ENCODE measurements at places on chromosomes 16 and 17.

GRCh38 chr17:60522889-60523626 is 3.0 kb downstream of the APPBP2 start:
- DNase-seq: no peak

DNA sequence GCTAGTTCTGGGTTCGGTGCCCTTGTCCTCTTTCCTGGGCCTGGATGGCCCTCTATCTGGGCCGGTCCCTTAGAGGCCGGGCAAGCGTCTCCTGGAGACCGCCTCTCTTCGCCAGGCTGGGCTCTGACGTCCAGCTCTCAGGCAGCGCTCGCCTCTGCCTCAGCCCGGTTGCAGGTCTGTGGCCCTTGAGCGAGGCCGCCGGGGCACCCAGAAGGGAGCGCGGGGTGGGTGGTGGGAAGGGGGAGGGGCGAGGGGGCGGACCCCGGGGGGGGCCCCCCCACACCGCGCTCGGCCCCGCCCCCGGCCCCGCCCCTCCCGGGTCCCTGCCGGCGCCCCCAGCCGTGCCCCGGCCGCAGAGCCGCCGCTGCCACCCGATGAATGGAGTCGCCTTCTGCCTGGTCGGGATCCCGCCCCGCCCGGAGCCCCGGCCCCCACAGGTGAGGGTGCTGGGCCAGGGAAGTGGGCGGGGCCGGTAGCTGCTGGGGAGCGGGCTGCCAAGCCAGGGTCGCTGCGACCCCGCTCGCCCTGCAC is at the start of gene ARHGAP23:
Gene ARHGAP23, plus strand, starts transcription at position 353 of the 531 bp plus-strand sequence. Its CDS starts 22 bp downstream, at position 375.
- no peak for DNase-seq

DNA sequence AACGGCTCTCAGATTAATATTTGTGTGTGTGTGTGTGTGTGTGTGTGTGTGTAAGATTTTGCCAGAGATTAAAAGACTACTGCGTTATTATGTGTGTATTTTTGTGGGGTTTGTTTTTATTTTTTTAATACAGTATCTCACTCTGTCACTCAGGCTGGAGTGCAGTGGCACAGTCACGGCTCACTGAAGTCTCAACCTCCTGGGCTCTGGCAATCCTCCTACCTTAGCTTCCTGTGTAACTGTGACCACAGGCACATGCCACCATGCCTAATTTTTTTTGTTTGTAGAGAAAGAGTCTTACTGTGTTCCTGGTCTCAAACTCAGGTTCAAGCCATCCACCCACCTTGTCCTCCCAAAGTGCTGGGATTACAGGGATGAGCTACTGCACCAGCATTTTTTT is 87.2 kb downstream of the CYB561 start:
- no peak for DNase-seq

DNA sequence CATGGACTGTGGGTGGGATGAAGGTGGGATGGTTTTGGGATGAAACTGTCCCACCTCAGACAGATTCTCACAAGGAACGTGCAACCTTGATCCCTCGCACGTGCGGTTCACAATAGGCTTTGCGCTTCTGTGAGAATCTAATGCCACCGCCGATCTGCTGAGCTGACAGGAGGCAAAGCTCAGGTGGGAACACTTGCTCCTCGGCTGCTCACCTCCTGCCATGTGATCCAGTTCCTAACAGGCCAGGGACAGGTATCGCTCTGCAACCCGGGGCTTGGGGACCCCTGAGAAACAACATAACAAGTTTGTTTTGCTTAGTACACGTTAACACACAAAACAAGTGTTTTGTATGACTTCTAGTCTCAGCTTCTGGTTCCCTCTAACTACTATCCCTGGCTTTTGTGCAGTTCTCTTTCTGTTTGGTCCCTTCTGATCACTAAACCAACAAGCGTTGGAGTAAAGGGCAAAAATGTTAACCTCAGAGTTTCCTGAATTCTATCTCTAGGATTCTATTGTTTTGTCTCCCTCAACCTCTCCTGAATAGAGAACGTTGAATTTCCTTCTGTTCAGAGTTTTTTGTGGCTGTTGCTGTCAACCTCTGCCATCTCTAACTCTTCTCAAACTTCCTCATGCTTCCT is 7.8 kb upstream of the KRTAP3-1 start:
- DNase-seq: no peak

DNA sequence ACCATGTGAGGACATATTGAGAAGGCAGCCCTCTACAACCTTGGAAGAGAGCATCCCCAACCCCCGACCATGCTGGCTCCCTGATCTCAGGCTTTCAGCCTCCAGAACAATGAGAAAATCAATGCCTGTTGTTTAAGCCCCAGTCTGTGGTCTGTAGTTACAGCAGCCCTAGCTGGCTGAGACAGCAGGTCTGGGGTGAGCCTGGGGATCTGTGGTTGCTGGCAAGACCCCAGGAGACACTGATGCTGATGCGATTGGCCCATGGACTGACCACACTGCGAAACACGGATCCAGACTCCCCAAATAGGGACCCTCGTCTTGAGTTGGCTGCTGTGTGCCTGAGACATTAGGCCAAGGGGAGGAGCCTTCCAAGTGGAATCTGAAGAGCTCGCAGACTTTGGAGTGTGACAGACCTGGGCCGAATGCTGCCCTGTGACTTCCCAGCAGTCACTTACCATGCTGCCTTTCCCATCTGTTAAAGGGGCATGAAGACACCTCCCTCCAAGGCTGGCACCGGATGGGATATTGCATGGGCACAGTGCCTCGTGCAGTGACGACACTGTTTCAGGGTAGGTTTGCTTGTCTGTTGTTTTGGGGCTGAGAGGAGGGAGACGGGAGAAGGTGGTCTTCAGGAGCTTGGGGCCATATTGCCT is 147.8 kb upstream of the RPL38 start:
- DNase-seq: no peak

DNA sequence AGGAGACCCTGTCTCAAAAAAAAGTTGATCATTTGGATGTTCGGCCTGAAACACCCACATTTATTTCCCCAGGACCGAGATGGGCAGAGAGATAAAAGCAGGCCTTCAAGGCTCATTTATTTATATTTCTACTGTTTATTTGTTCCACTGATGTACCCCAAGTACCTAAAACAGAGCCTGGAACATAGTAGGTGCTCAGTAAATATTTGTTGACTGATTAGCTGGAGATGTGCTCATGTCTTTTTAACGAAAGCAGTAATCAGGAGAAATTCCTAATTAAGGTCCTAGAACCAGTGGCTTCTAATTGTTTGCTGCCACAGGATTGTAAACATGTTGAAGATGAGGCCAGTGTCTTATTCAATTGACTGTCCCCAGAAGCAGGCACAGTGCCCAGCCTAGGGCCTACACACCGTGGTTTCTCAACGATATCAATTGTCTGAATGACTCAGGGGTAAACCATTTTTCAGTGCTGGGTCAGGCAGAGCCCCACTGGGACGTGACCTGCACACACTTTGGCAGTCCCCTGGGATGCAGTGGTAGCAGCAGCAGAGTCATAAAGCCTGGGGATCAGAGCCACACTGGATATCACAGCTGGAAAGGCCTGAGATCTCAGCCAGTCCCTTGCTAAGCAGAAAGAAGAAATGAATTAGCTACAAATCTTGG is 34.8 kb downstream of the SOST start:
- no peak for DNase-seq

DNA sequence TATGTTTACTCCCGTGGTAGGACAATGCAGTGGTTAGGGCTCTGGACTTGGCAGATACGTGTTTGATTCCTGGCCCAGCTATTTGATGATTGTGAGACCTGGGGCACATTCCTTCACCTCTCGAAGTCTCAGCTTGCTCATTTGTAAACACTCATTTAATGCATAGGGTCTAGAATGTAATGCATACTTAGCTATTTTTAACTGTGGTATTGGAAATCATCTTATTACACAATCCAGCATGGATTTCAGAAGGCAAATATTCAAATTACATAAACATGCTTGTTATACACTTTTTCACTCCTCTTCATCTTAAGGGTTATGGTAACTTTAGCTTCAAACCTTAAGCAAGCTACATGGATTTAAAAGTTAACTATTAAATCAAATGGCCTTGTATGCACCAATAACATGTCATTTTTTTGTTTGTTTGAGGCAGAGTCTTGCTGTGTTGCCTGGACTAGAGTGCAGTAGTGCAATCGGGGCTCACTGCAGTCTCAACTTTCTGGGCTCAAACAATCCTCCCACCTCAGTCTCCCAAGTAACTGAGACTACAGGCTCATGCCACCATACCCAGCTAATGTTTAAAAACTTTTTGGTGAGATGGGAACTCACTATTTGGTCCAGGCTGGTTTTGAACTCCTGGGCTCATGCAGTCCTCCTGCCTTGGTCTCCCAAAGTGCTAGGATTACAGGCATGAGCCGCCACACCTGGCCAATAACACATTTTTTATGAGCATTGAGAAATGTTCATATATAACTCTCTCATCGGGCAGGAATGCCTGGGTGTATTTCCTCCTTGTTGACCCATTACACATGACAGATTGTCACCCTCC is 52.5 kb downstream of the VAT1L start:
- DNase-seq: no peak

- no peak for DNase-seq
These were observed 13.2 kb upstream of the CLUH start for GRCh38 chr17:2724784-2725164.

- DNase-seq: no peak
These were observed 229.5 kb downstream of the PRKCA start for GRCh38 chr17:66531851-66532295.

DNA sequence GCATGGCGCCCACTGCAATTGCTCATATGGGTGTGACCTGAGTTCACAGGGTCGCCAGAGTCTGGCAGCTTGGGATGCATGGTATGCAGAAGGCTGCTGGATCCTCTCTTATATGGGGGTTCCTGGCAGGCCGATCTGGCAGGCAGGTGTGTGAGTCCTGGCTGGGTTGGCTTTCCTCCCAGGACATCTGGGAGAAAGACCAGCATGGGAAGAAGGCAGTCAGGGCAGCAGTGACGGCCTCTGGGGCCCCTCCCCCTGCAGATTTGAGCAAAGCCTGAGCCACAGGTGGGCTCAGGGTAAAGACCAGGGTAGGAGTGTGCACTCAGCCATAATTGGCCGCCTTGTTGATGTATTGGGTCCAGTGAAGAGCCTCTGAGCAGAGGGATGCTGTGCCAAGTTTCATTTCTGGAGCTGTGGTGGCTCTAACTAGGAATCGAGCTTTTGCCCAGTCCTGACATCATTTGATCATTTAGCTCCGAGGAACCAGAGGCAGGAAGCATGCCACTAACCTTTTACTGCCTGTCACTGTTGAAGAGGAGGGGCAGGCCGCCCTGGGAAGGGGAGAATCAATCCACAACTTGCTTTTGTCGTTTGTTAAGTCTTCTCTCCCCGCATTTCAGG is 174.3 kb downstream of the CCDC182 start:
- no peak for DNase-seq

DNA sequence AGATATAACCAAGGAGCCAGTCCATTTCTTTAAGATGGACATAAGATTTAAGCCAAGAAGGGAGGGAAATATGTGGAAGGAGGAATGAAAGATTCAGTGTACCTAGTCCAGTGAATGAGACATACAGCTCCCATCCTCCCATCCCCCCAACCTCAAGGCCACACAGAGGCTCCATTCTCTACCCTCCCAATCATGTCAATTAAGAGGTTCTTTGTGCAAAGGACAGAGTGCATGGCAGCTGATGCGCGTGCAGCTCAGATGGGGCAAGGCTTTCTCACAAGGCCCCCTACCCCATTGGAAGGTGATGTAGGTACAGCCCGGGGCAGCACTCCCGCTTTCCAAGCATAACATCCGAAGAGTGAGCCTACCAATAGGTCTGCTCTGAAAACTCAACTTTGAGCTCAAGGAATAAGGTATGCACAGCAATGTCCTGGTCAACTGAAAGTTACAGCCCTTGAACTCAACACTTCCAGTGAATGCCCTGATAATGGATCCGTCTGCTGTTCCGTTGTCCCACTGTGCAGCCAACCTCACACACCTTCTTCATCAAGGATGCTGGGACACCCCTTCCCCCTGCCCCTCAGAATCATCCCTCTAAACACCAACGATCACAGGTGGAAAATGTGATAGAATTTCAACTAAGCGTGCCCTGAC is 458.1 kb downstream of the SOX9 start:
- DNase-seq: no peak

DNA sequence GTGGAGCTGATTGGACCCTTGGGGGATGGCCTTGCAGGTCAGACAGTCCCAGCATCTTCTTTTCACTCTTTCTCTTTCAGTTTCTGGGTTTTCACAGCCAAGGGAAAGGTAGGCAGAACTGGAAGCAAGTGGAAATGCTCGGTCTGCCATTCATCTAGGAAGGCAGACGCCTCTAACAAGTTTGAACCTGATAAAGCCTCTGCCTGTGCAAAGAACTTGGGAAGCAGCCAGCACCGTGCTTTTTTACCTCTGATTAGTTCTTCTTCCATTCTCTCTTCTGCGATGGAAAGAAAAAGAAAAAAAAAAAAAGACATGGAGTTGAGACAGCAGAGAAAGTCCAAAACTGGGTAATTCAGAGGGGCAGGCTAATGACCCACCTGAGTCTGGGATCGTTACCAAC is 997.8 kb upstream of the EEF2KMT start:
- no peak for DNase-seq

DNA sequence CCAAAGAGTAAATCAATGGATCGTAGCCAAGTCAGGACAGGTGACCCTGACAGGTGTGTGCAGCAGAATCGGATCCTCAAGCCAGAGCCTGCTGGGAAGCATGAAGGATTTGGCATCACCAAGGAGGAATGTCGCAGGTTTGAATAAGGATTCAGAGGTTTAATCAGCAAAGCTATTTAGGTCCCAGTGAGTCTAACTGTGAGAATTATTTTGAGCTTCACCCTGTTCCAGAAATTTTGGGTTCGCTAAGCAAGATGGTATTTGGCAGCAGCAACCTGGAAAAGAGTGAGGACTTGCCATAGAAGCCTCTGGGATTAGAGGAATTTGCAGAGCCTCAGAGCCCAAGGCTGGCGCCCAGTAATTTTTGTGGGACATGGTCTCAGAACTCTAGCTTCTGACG is 173.0 kb downstream of the CCDC182 start:
- DNase-seq: no peak

GRCh38 chr17:57779706-57780105 is 34.6 kb upstream of the CCDC182 start:
- no peak for DNase-seq

DNA sequence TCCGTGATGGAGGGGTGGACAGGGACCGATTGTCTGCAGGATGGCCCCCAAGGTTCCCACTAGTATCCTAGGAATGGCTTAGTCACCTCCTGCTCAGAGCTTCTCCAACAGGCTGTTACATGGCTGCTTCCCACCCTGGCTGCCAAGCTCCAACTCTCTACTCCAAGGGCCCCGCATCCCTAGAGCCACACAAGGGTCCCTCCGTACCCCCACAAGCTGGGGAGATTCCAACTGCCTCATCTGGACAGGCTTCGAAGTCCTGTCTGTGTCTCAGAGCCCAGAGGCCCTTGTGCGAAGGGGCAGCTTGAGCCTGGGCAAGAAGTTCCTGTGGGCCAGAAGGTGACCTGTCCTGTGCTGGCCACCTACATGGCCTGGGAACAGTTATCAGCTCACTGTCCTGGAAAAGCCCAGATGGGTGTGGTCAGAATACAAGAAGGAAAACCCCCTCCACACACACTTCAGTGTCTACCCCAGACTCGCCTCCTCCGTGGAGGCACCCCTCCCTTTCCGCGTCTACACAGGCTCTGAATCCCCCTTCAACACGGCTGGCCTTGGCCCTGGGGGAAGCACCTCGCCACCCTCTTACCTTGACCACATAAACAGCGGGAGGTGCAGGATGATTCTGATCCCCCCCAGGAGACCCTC is 586 bp downstream of the MEAK7 start:
- no peak for DNase-seq

- DNase-seq: no peak
These were observed 57.9 kb downstream of the MYO1D start for GRCh38 chr17:32819035-32819434.
